ENCODE measurements at places on chromosomes 2 and 18. TPM values are rescaled to one million over a fixed set of nuclear protein-coding genes. Genes with fewer than 3 reads are reported as not detected.

Gene GAREM2
- 23.8 TPM for total RNA-seq

- 0 out of 2 replicates have a peak, but pooled peaks cover 3% of the 10 kb centered on the region for H3K4me1 ChIP-seq
- no peaks in the 10 kb centered on the region for H3K36me3 ChIP-seq
- DNase-seq, result peak; percentile 41
- no peaks in the 10 kb centered on the region for H3K27me3 ChIP-seq
- H3K4me3 ChIP-seq, result no peak overlapping the region
Measured at GRCh38 chr18:73780218-73780617, 367.4 kb downstream of the FBXO15 start.

Gene SPC25
- 23.4 TPM for total RNA-seq

- no peaks in the 10 kb centered on the region for H3K27me3 ChIP-seq
- no peak overlapping the region for H3K4me3 ChIP-seq
- H3K27ac ChIP-seq, result no peak overlapping the region
- DNase-seq, result no peak
Measured at GRCh38 chr18:27206411-27206810, 21.3 kb upstream of the CHST9 start.

Gene EFR3B
- total RNA-seq, result 11.8 TPM

Gene RBM43
- 3.2 TPM for total RNA-seq

Gene FTCDNL1
- total RNA-seq, result 3.3 TPM

DNA sequence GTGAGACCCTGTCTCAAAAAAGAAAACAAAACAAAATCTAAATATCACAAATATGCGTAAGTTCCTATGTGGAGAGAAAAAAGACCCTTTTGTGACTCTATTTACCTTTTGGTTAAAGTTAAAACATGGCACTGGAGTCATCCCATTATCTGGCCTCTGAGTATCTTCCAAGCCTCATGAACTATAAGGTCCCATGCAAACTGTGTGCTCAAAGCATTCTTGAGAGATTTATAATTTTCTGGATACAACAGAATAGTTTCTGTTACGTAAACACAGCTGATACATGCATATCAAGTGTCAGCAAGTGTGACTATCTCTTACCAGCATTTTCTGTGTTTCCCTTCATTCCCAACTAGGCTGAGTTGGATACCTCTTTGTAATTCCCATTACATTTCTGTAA is 8.8 kb upstream of the NOSTRIN start:
- H3K4me1 ChIP-seq, result peaks cover 1% of the 10 kb centered on the region
- H3K27ac ChIP-seq, result no peak overlapping the region
- H3K36me3 ChIP-seq, result no peaks in the 10 kb centered on the region
- no peak overlapping the region for H3K4me3 ChIP-seq
- no peak for DNase-seq
- H3K27me3 ChIP-seq, result no peaks in the 10 kb centered on the region

GRCh38 chr2:218671097-218671653 is 627 bp downstream of the RNF25 start:
- peak overlapping the region; percentile 35 for H3K27ac ChIP-seq
- H3K27me3 ChIP-seq, result no peaks in the 10 kb centered on the region
- H3K4me3 ChIP-seq, result peak overlapping the region; percentile 76
- peaks cover 4% of the 10 kb centered on the region for H3K4me1 ChIP-seq
- H3K36me3 ChIP-seq, result peaks cover 13% of the 10 kb centered on the region
- DNase-seq, result peak; percentile 14

Gene PDE1A
- 0.28 TPM for total RNA-seq

- DNase-seq, result peak; percentile 66
- H3K27ac ChIP-seq, result peak overlapping the region; percentile 83
- peak overlapping the region; percentile 97 for H3K4me3 ChIP-seq
Measured at GRCh38 chr18:13726972-13727331, 479 bp downstream of the RNMT start.

DNA sequence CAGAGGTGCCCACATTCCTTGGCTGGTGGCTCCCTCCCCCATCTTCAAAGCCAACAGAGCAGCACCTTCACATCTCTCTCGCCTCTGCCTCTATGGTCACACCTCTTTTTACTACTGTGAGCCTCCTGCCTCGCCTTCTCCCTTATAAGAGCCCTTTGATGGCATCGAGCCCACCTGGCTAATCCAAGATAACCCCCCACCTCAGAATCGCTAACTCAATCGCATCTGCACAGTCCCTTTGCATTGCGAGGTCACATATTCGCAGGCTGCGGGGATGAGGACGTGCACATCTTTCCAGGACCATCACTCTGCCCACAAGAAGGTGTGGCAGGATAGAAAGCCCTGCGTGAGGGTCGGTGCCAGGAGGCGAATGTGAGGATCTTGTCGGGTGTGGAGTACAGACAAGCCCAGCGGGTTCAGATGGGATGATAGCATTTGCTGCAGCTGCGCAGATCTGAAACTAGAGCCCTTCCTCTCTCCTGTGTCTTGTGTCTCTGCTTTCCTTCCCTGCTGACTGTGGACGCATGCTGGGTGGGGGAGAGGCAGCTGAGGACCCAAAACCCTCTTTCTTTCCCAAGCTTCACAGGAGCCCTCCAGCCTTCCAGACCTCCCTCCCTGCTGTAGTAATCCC is 148.3 kb upstream of the HDAC4 start:
- no peak overlapping the region for H3K4me3 ChIP-seq
- no peak for DNase-seq
- H3K27me3 ChIP-seq, result no peaks in the 10 kb centered on the region

- no peak for DNase-seq
- H3K4me3 ChIP-seq, result no peak overlapping the region
- no peaks in the 10 kb centered on the region for H3K36me3 ChIP-seq
- H3K27me3 ChIP-seq, result no peaks in the 10 kb centered on the region
Measured at GRCh38 chr2:2582998-2583545, 252.0 kb upstream of the MYT1L start.

DNA sequence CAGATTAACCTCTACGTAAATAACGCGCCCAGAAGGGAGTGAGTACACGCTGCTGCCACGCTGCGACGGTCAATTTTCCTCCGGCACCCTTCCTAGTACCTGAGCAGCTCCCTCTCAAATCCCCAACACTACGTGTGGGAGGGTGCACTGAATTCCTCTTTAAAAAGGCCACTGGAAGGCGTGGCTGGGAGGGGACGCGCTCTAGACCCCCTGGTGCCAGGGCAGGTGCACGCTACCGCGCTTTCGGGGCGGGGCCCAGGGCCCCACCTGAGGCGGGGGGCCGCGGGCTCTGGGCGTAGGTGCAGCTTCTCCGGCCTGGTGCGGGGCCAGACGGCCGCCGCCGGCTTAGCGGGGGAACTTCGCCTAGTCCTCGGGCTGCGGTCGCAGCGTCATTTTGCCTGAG is 668 bp upstream of the ANKRD12 start:
- peaks cover 15% of the 10 kb centered on the region for H3K4me1 ChIP-seq
- H3K36me3 ChIP-seq, result no peaks in the 10 kb centered on the region
- peak overlapping the region; percentile 81 for H3K4me3 ChIP-seq
- H3K27ac ChIP-seq, result peak overlapping the region; percentile 94
- no peaks in the 10 kb centered on the region for H3K27me3 ChIP-seq

Gene NAT8
- total RNA-seq, result not detected

GRCh38 chr2:135066710-135067109 is 14.6 kb downstream of the RAB3GAP1 start:
- H3K27ac ChIP-seq, result no peak overlapping the region
- H3K4me3 ChIP-seq, result no peak overlapping the region
- H3K36me3 ChIP-seq, result peaks cover 10% of the 10 kb centered on the region

- no peaks in the 10 kb centered on the region for H3K36me3 ChIP-seq
- no peaks in the 10 kb centered on the region for H3K27me3 ChIP-seq
- no peak overlapping the region for H3K27ac ChIP-seq
- DNase-seq, result no peak
- H3K4me1 ChIP-seq, result peaks cover 47% of the 10 kb centered on the region
Measured at GRCh38 chr18:11991021-11991795, 9.9 kb downstream of the IMPA2 start.

GRCh38 chr18:55696811-55697210 is 108.8 kb upstream of the TCF4 start:
- H3K36me3 ChIP-seq, result no peaks in the 10 kb centered on the region
- H3K4me1 ChIP-seq, result 0 out of 2 replicates have a peak, but pooled peaks cover 4% of the 10 kb centered on the region
- no peak overlapping the region for H3K4me3 ChIP-seq
- DNase-seq, result no peak

GRCh38 chr2:13550285-13551231 is 833.8 kb downstream of the TRIB2 start:
- no peaks in the 10 kb centered on the region for H3K36me3 ChIP-seq
- no peak for DNase-seq
- no peaks in the 10 kb centered on the region for H3K4me1 ChIP-seq
- no peaks in the 10 kb centered on the region for H3K27me3 ChIP-seq
- H3K27ac ChIP-seq, result no peak overlapping the region

Gene SCN3A
- total RNA-seq, result not detected

Gene PLCL1
- 0.12 TPM for total RNA-seq

Gene ILKAP
- total RNA-seq, result 29.7 TPM

GRCh38 chr2:170270278-170270864 is 92.4 kb downstream of the MYO3B start:
- no peaks in the 10 kb centered on the region for H3K36me3 ChIP-seq
- H3K4me1 ChIP-seq, result no peaks in the 10 kb centered on the region
- H3K27me3 ChIP-seq, result no peaks in the 10 kb centered on the region
- H3K4me3 ChIP-seq, result no peak overlapping the region

Gene VSNL1
- total RNA-seq, result 102 TPM

Gene ARHGEF4
- total RNA-seq, result 16.6 TPM

DNA sequence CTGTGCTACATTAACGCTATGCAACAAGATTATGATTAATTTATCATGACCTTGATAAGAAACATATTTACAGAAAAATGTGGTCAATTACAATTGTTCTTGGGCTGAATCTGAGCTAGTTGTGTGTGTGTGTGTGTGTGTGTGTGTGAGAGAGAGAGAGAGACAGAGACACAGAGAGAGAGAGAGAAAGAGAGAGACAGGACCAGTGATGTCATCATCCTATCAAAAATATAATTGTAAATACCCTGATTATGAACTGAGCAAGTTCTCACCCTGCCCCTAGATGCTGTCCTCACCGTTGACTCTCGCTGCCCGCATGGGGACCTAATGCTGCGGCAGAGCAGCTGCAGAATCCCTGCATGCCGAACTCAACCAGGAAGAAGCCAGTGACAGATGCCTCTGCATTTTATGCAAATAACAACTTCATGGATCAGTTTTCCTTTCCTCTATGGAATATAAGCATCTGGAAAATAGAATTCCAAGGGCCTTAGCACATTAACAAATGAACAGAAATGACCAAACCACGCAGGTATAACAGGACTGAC is 512.5 kb downstream of the PLCL1 start:
- H3K4me3 ChIP-seq, result no peak overlapping the region
- no peaks in the 10 kb centered on the region for H3K36me3 ChIP-seq
- no peak overlapping the region for H3K27ac ChIP-seq

Gene NEUROD1
- total RNA-seq, result not detected

GRCh38 chr18:12254136-12254819 is at the start of gene CIDEA:
TSS of gene CIDEA (plus strand) at chr18:12254361. CDS start at chr18:12254384, 23 bp downstream.
- H3K4me1 ChIP-seq, result peaks cover 16% of the 10 kb centered on the region
- peaks cover 67% of the 10 kb centered on the region for H3K27me3 ChIP-seq
- peak within 1 kb of the TSS; percentile 72 for H3K4me3 ChIP-seq
- no peak within 1 kb of the TSS for H3K27ac ChIP-seq
- H3K36me3 ChIP-seq, result no peaks in the 10 kb centered on the region
- peak; percentile 80 for DNase-seq

DNA sequence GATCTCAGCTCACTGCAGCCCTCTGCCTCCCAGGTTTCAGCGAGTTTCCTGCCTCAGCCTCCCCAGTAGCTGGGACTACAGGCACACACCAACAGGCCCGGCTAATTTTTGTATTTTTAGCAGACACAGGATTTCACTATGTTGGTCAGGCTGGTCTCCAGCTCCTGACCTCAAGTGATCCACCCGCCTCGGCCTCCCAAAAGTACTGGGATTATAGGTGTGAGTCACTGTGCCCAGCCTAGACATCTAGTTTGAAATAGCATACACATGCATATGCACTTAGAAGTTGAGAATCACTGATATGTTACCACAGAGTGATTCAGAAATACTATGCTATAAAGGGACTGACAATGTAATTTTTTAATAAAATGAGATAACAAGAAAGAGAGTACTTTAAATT is 69.8 kb upstream of the CDKL4 start:
- DNase-seq, result no peak
- H3K4me1 ChIP-seq, result no peaks in the 10 kb centered on the region
- no peak overlapping the region for H3K4me3 ChIP-seq
- H3K36me3 ChIP-seq, result no peaks in the 10 kb centered on the region
- H3K27ac ChIP-seq, result no peak overlapping the region

- peak; percentile 17 for DNase-seq
- no peak overlapping the region for H3K27ac ChIP-seq
- no peaks in the 10 kb centered on the region for H3K27me3 ChIP-seq
- H3K4me3 ChIP-seq, result no peak overlapping the region
Measured at GRCh38 chr2:88959480-88960204, 268.2 kb downstream of the RPIA start.

GRCh38 chr2:82657106-82657505 is 1802.0 kb downstream of the SUCLG1 start:
- DNase-seq, result no peak
- no peaks in the 10 kb centered on the region for H3K27me3 ChIP-seq
- H3K36me3 ChIP-seq, result no peaks in the 10 kb centered on the region
- H3K27ac ChIP-seq, result no peak overlapping the region
- no peak overlapping the region for H3K4me3 ChIP-seq

Gene SULT6B1
- total RNA-seq, result not detected

Gene GALM
- total RNA-seq, result 21.6 TPM

GRCh38 chr2:239264492-239264837 is 136.4 kb downstream of the HDAC4 start:
- peaks cover 23% of the 10 kb centered on the region for H3K4me1 ChIP-seq
- no peaks in the 10 kb centered on the region for H3K36me3 ChIP-seq
- H3K27ac ChIP-seq, result 0 out of 2 replicates have a peak overlapping the region, but pooled peaks have one; percentile 55

GRCh38 chr18:67935638-67936037 is 419.1 kb upstream of the DSEL start:
- no peaks in the 10 kb centered on the region for H3K27me3 ChIP-seq
- no peak overlapping the region for H3K27ac ChIP-seq

- no peaks in the 10 kb centered on the region for H3K27me3 ChIP-seq
- H3K36me3 ChIP-seq, result no peaks in the 10 kb centered on the region
- no peak overlapping the region for H3K4me3 ChIP-seq
- no peak overlapping the region for H3K27ac ChIP-seq
- no peaks in the 10 kb centered on the region for H3K4me1 ChIP-seq
- DNase-seq, result no peak
Measured at GRCh38 chr18:29383311-29384273, 1206.7 kb upstream of the CDH2 start.

Gene TEKT4
- total RNA-seq, result not detected

DNA sequence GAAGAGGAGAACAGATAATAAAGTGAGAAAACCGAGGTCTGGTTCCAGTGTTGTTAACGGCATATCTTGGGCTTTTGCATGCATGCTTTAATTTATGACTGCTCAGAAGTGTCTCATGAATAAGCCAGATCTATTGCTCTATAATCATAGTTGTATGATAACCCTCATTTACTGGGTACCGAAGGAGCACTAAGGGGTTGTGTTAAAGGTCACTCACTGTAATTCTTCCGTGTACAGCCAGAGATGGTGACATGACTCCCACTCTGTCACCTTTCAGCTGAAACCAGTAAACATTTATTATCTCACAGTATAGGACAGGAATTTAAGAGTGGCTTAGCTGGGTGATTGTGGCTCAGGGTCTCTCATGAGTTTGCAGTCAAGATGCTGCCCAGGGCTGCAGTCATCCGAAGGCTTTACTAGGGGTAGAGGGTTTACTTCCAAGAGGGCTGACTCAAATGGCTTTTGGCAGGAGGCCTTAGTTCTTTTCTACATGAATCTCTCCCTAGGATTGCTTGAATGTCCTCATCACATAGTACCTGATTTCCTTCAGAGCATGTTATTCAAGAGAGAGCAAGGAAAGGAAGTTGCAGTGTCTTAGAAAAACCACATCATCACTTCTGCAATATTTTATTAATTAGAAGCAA is 107.0 kb downstream of the NAB1 start:
- no peaks in the 10 kb centered on the region for H3K36me3 ChIP-seq
- no peak for DNase-seq
- no peak overlapping the region for H3K27ac ChIP-seq
- H3K4me1 ChIP-seq, result 0 out of 2 replicates have a peak, but pooled peaks cover 6% of the 10 kb centered on the region
